ENCODE measurements at places on chromosomes 7 and 10. TPM values are rescaled to one million over a fixed set of nuclear protein-coding genes. Genes with fewer than 3 reads are reported as not detected.

The MYH16 gene
- 0.09 TPM for polyA plus RNA-seq

The LRRC27 gene
- polyA plus RNA-seq: 8.7 TPM

The HOXA13 gene
- polyA plus RNA-seq: 0.02 TPM

The HOGA1 gene
- 0.18 TPM for polyA plus RNA-seq

The SYT15 gene
- 2.6 TPM for polyA plus RNA-seq

The GRM8 gene
- polyA plus RNA-seq: 0.27 TPM

The CPN1 gene
- 0.02 TPM for polyA plus RNA-seq

The LGI1 gene
- 0.18 TPM for polyA plus RNA-seq

The RASA4B gene
- polyA plus RNA-seq: 14.7 TPM

The SNX10 gene
- 15.9 TPM for polyA plus RNA-seq

The ACSM6 gene
- 0.96 TPM for polyA plus RNA-seq

The IGFBP3 gene
- 96.0 TPM for polyA plus RNA-seq

The PNLIPRP3 gene
- polyA plus RNA-seq: 0.23 TPM

The TMEM130 gene
- polyA plus RNA-seq: 0.23 TPM

The MDFIC gene
- 15.0 TPM for polyA plus RNA-seq

The FZD8 gene
- 2.1 TPM for polyA plus RNA-seq
